ENCODE measurements at places on chromosomes 7 and 10. TPM values are rescaled to one million over a fixed set of nuclear protein-coding genes. Genes with fewer than 3 reads are reported as not detected.

The WDFY4 gene
- total RNA-seq = not detected

The CAV2 gene
- total RNA-seq = 217 TPM

The CDC14C gene
- under 0.01 TPM for total RNA-seq

- H3K36me3 ChIP-seq = 0 out of 2 replicates have a peak, but pooled peaks cover 1% of the 10 kb centered on the region
- H3K27me3 ChIP-seq = no peaks in the 10 kb centered on the region
- no peak overlapping the region for H3K27ac ChIP-seq
- H3K4me1 ChIP-seq = peaks cover 2% of the 10 kb centered on the region
- peak; percentile 73 for DNase-seq
- no peak overlapping the region for H3K4me3 ChIP-seq
These were observed 216.5 kb downstream of the VTI1A start for GRCh38 chr10:112663234-112664125.

- DNase-seq = no peak
- no peaks in the 10 kb centered on the region for H3K27me3 ChIP-seq
- no peak overlapping the region for H3K4me3 ChIP-seq
- H3K27ac ChIP-seq = no peak overlapping the region
- H3K36me3 ChIP-seq = no peaks in the 10 kb centered on the region
- no peaks in the 10 kb centered on the region for H3K4me1 ChIP-seq
These were observed 401.9 kb downstream of the THSD7A start for GRCh38 chr7:11430112-11430511.

The NANOS1 gene
- total RNA-seq = under 0.01 TPM

GRCh38 chr10:84156768-84157167, 16.8 kb upstream of the GPR15LG start:
- H3K4me3 ChIP-seq = no peak overlapping the region
- peak; percentile 10 for DNase-seq
- peaks cover 5% of the 10 kb centered on the region for H3K27me3 ChIP-seq
- no peaks in the 10 kb centered on the region for H3K4me1 ChIP-seq
- H3K36me3 ChIP-seq = peaks cover 3% of the 10 kb centered on the region

The KLF6 gene
- 98.6 TPM for total RNA-seq

The HOGA1 gene
- 0.36 TPM for total RNA-seq

GRCh38 chr7:80475383-80475782, 36.5 kb downstream of the GNAT3 start:
- H3K27ac ChIP-seq = no peak overlapping the region
- H3K27me3 ChIP-seq = no peaks in the 10 kb centered on the region
- H3K4me1 ChIP-seq = peaks cover 9% of the 10 kb centered on the region
- no peak for DNase-seq

The ZRANB1 gene
- total RNA-seq = 24.7 TPM

The LOXL4 gene
- total RNA-seq = 20.8 TPM

GRCh38 chr7:143408686-143409561, at the start of gene EPHA1:
EPHA1 (minus strand) TSS chr7:143408856; CDS start chr7:143408805, 51 bp downstream.
- peaks cover 12% of the 10 kb centered on the region for H3K4me1 ChIP-seq
- H3K27me3 ChIP-seq = no peaks in the 10 kb centered on the region
- H3K27ac ChIP-seq = no peak within 1 kb of the TSS
- no peak within 1 kb of the TSS for H3K4me3 ChIP-seq

DNA sequence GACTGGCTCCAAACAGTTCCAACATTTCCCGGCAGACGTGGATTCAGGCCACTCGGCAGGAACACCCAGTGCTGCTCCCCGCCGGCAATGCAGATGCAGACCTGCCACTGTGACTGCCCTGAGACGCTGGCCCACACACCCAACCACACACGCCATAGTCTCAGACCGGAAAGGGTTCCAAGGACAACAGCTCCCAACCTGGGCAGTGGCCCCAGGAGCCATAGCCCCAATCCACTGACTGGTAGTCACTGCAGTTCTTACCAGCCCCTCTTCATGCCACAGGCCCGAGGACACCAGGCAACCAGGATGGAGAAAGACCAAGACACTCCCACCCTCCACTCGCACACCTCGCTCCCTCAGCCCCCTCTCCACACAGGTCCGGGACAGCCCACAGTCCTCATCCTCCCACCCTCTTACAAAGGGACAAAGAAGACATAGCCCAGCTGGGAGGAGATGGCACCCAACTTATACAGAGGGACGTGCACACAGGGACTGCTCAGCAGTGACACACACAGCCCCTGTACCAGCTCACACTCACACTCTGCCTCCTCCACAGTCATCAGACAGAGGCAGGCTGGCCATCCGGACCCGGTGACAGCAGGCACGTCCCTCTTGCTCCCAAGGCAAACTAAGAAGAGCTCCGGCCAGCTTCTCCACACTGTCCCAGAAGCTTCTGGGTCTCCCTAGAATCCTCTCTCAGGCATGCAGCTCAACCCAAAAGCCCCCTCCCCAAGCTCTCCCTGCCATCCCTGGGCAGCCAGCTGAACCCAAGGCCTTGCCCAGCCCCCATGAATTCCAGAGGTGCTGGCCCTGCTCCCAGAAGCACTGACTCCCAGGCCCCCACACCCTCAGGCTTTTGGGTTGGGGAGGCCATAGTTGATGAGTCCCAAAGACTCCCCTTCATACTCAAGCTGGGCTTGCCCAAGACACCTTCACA, 24.8 kb downstream of the KCNH2 start:
- H3K36me3 ChIP-seq = peaks cover 12% of the 10 kb centered on the region
- H3K27ac ChIP-seq = no peak overlapping the region
- no peaks in the 10 kb centered on the region for H3K27me3 ChIP-seq
- H3K4me3 ChIP-seq = no peak overlapping the region
- DNase-seq = no peak
- H3K4me1 ChIP-seq = peaks cover 11% of the 10 kb centered on the region

DNA sequence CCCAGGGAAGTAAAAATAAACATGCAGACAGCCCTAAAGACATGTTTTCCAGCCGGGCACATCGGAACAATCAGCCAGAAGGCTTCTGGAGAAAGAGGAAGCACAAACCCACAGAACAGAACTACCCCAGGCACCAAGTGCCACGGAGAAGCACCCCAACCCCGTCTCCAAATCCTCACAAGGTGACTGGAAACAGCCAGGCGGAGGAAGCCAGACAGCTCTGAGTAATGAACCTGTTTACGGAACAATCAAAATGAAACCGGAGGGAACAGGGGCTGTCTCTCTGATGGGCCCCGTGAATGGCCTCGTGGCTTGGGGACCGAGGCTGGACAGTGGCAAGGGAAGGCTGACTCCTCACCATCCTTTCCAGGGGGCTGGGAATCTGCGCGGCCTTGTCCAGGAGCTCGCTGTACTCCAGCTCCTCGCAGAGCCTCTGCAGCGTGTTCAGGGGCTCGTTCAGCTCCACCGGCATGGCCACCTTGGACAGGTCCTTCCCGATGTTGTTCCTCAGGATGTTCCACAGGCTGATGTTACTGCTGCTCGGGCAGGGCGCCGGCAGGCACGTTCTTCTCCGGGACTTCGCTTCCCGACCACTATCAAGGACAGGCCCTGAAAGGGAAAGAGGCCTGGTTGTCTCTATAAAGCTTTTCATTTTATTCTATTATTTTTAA, 77.0 kb upstream of the GSDME start:
- H3K4me1 ChIP-seq = peaks cover 4% of the 10 kb centered on the region
- DNase-seq = no peak
- H3K36me3 ChIP-seq = peaks cover 6% of the 10 kb centered on the region
- H3K4me3 ChIP-seq = no peak overlapping the region
- no peak overlapping the region for H3K27ac ChIP-seq
- no peaks in the 10 kb centered on the region for H3K27me3 ChIP-seq

- H3K4me1 ChIP-seq = no peaks in the 10 kb centered on the region
- no peaks in the 10 kb centered on the region for H3K27me3 ChIP-seq
- no peak for DNase-seq
- no peak overlapping the region for H3K27ac ChIP-seq
- H3K36me3 ChIP-seq = no peaks in the 10 kb centered on the region
- no peak overlapping the region for H3K4me3 ChIP-seq
These were observed 16.6 kb upstream of the ITIH2 start for GRCh38 chr10:7686351-7687171.

- H3K4me1 ChIP-seq = no peaks in the 10 kb centered on the region
- H3K4me3 ChIP-seq = no peak overlapping the region
- no peaks in the 10 kb centered on the region for H3K27me3 ChIP-seq
- H3K36me3 ChIP-seq = no peaks in the 10 kb centered on the region
- no peak overlapping the region for H3K27ac ChIP-seq
These were observed 171.0 kb downstream of the PPP1R17 start for GRCh38 chr7:31858055-31858454.

DNA sequence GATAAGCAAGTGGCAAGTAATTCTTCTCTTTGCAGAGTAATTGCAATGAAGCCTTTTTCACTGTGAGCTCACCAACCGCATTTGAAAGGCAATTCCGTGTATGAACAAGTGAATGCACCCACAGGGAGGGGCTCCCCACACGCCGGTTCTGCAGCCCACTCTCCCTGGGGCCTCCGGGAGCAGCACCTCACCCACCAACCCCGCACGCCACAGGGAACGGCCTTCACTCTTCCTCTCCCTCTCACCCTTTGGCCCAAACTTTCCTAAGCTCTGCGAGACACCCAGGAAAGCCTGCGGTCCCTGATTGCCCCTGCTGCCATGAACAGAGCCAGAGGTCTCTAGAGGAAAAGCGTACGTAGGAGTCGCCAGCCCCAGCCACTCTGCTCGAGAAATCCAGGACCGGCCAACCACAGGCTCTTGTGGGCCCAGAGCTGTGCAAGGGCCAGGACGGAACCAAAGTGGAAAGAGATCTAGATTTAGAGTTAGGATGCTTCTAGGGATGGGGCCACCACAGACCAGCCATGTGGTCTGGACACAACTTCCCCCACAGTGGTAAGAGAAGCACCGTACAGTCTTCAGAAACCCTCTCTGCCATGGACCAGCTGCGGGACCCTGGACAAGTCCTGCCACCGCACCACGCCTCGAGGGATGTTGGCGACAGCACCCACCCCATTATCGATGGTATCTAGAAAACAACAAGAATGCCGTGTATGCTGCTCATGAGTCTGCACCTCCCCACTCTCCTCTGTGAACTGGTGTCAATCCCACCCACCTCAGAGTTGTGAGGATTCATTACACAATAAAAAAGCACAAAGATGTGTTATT, 3.6 kb downstream of the WDR86 start:
- DNase-seq = no peak
- peaks cover 5% of the 10 kb centered on the region for H3K4me1 ChIP-seq
- no peaks in the 10 kb centered on the region for H3K36me3 ChIP-seq
- no peak overlapping the region for H3K27ac ChIP-seq
- peaks cover 43% of the 10 kb centered on the region for H3K27me3 ChIP-seq

The NOM1 gene
- 16.4 TPM for total RNA-seq

DNA sequence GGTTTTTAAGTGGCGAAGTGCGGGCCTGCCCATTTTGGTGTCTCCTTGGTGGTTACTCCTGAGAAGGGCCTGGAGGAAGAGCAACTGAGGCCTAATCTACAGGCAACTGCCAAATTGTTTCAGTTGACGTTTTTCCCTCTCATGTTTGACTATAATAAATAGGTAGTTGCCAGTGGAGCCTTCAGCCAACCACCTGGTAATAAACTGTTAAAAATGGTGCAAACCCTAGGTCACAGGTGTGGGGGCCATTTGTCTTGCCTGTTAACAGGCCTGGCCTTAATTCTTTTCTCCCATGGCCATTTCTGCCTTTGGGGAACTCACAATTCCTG, 3.7 kb downstream of the IKZF1 start:
- no peak for DNase-seq
- no peaks in the 10 kb centered on the region for H3K4me1 ChIP-seq
- peaks cover 19% of the 10 kb centered on the region for H3K27me3 ChIP-seq
- no peak overlapping the region for H3K27ac ChIP-seq

DNA sequence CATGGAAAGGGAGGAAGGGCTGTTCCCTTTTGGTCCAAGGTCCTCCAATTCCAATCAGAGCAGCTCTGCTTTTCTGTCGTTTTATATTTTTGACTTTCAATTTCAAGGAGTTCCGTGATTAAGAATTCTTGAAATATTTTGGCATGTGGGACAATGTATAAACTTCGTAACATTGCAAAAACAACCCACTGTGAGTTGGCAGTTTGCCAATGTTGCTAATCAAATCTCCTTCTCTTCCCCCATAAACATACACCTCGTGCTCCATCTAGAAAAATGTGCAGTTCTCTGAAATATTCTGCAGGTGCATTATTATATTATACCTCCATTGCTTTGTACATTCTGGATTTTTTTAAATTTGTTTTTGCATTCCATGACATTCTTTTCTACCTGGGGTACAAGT, 49.8 kb downstream of the POU6F2 start:
- DNase-seq = no peak
- H3K36me3 ChIP-seq = no peaks in the 10 kb centered on the region
- no peaks in the 10 kb centered on the region for H3K27me3 ChIP-seq

GRCh38 chr10:14102056-14102455, 228.7 kb downstream of the FRMD4A start:
- H3K27ac ChIP-seq = no peak overlapping the region
- H3K27me3 ChIP-seq = no peaks in the 10 kb centered on the region
- DNase-seq = peak; percentile 51
- H3K4me1 ChIP-seq = no peaks in the 10 kb centered on the region

- H3K36me3 ChIP-seq = no peaks in the 10 kb centered on the region
- no peak overlapping the region for H3K27ac ChIP-seq
- H3K4me1 ChIP-seq = peaks cover 4% of the 10 kb centered on the region
These were observed 1.9 kb upstream of the CPED1 start for GRCh38 chr7:120986650-120987049.
